Activated CD4-positive, alpha-beta T cell treated with anti-CD3 and anti-CD28 coated beads, Interleukin-2, amount 50 U/mL, for 48 hours (primary cell): ENCODE measurements at places on chromosomes 5 and 9.

GRCh38 chr5:104170926-104171325 is 608.3 kb upstream of the NUDT12 start:
- no peak for DNase-seq

DNA sequence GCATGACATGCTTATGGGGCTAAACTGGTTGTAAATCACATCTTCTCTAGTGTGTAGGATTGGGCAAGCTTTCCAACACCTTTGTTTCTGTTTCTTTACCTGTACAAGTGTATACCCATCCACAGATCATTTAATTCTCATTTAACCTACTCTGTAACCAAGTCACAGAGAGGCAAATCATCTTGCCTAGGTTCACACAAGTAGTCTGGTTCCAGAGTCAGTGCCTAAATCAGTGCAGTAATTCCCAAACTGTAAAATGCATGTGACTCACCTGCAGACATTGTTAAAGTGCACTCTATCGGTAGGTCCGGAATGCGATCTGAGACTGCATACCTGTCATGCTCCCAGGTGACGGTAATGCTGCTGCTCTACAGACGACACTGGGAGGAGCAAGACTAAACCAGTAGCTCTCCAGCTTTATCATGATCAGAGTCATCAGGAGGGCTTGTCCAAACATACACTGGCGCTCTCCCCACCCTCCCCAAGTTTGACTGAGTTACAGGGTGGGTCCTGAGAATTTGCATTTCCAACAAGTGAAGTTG is 107.9 kb upstream of the FREM1 start:
- DNase-seq, result no peak

GRCh38 chr9:83006378-83006777 is 56.6 kb downstream of the RASEF start:
- no peak for DNase-seq

GRCh38 chr9:105760053-105760452 is 65.7 kb downstream of the TMEM38B start:
- no peak for DNase-seq

GRCh38 chr9:129569502-129570449 is 51.1 kb downstream of the C9orf50 start:
- DNase-seq, result no peak
